ENCODE measurements at places on chromosomes 2 and 18. TPM values are rescaled to one million over a fixed set of nuclear protein-coding genes. Genes with fewer than 3 reads are reported as not detected.

Gene RNMT
- 55.4 TPM for total RNA-seq

Gene RGPD4
- not detected for total RNA-seq

Gene RAD51AP2
- total RNA-seq = 0.24 TPM

Gene DYNC2LI1
- 11.1 TPM for total RNA-seq

Gene SLC23A3
- total RNA-seq = 0.43 TPM

Gene PROKR1
- total RNA-seq = not detected

Gene ELP2
- 70.4 TPM for total RNA-seq

Gene NOTO
- total RNA-seq = not detected

Gene UGT1A5
- 0.24 TPM for total RNA-seq

Gene LHCGR
- not detected for total RNA-seq

Gene CKAP2L
- 0.48 TPM for total RNA-seq

Gene MC2R
- total RNA-seq = not detected

Gene PDE1A
- 0.64 TPM for total RNA-seq

Gene CREG2
- 1.7 TPM for total RNA-seq

Gene GNAL
- 32.4 TPM for total RNA-seq

Gene EPHA4
- 5.8 TPM for total RNA-seq

Gene RNF138
- 25.1 TPM for total RNA-seq

Gene PROC
- total RNA-seq = 1.2 TPM

Gene DNAH7
- under 0.01 TPM for total RNA-seq

Gene B3GNT7
- 1.7 TPM for total RNA-seq

Gene LYG1
- not detected for total RNA-seq

Gene NCK2
- 106 TPM for total RNA-seq

Gene SLC19A3
- total RNA-seq = not detected

Gene DNER
- total RNA-seq = 2.6 TPM

Gene SEMA4F
- 8.7 TPM for total RNA-seq

Gene SKA1
- 1.2 TPM for total RNA-seq

Gene LOXHD1
- not detected for total RNA-seq

Gene MYO7B
- total RNA-seq = not detected

Gene AMER3
- total RNA-seq = not detected

Gene CDH19
- total RNA-seq = under 0.01 TPM

Gene CROCC2
- not detected for total RNA-seq

Gene SANBR
- total RNA-seq = 12.8 TPM

Gene ASPRV1
- total RNA-seq = under 0.01 TPM

Gene TUBA3E
- total RNA-seq = not detected

Gene PMS1
- total RNA-seq = 19.6 TPM

Gene REG1B
- total RNA-seq = not detected

Gene DCDC2C
- total RNA-seq = not detected

Gene ALKAL2
- total RNA-seq = not detected

Gene NR4A2
- total RNA-seq = 0.43 TPM

Gene ITM2C
- 25.3 TPM for total RNA-seq

Gene L3MBTL4
- total RNA-seq = 1.9 TPM

Gene FABP1
- not detected for total RNA-seq

Gene TFCP2L1
- 18.5 TPM for total RNA-seq

Gene RBM44
- total RNA-seq = 0.24 TPM

Gene NCKAP5
- 0.43 TPM for total RNA-seq

Gene SEPTIN2
- total RNA-seq = 220 TPM

Gene CDC42EP3
- 13.3 TPM for total RNA-seq
